ENCODE measurements at places on chromosomes 11 and 22.

DNA sequence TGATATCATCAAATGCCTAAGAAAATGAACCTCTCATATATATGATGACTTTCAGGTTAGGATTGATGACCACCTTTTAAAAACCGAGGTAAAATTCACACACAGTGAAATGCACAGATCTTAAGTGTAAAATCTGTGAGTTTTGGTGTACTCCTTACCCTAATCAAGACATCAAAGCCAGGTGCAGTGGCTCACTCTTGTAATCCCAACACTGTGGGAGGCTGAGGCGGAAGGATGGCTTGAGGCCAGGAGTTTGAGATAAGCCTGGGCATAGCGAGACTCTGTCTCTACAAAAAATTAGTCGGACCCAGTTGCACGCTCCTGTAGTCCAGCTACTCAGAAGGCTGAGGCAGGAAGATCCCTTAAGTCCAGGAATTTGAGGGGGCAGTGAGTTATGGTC, 140.4 kb downstream of the UVRAG start:
- no peak for DNase-seq

GRCh38 chr11:96282625-96283220, 60.3 kb downstream of the MAML2 start:
- DNase-seq: no peak

GRCh38 chr11:72864702-72865655, 50.8 kb downstream of the ATG16L2 start:
- DNase-seq: no peak

GRCh38 chr11:113256431-113257202, 57.8 kb upstream of the TTC12 start:
- DNase-seq: no peak

DNA sequence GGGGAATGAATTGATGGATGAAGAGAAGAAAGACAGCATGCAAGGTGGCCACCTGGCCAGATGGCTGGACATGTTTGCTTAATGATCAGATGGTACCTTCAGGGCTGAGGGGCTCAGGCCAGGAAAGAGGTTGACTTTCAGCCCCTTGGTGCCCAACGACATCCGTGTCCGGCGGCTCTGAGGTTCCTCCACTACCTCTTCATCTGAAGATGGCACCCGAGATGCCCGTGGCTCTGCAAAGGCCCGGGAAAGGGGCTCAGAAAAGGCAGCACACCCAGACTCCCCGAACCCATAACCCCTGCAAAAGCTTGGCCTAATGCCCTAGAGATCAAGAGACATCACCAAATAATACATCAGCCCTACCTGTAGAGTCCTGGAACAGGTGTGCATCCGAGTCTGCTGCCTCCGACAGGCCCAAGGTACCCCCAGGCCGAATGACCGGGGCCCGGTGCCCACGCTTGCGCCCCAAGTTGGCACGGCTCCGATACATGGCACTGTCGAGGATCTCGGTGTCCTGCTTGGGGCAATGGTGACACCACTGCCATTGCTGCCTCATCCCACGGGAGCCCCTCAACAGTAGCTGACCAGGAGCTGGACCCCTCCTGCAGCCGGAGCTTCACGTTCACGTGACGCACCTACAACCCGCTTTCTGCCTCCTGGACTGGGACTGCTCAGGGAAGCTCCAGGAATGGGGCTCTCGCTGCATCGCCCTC, 22.9 kb downstream of the TNKS1BP1 start:
- no peak for DNase-seq
